C1 segment of cervical spinal cord (tissue), 14 donors: ENCODE measurements at places on chromosomes 4 and X.

DNA sequence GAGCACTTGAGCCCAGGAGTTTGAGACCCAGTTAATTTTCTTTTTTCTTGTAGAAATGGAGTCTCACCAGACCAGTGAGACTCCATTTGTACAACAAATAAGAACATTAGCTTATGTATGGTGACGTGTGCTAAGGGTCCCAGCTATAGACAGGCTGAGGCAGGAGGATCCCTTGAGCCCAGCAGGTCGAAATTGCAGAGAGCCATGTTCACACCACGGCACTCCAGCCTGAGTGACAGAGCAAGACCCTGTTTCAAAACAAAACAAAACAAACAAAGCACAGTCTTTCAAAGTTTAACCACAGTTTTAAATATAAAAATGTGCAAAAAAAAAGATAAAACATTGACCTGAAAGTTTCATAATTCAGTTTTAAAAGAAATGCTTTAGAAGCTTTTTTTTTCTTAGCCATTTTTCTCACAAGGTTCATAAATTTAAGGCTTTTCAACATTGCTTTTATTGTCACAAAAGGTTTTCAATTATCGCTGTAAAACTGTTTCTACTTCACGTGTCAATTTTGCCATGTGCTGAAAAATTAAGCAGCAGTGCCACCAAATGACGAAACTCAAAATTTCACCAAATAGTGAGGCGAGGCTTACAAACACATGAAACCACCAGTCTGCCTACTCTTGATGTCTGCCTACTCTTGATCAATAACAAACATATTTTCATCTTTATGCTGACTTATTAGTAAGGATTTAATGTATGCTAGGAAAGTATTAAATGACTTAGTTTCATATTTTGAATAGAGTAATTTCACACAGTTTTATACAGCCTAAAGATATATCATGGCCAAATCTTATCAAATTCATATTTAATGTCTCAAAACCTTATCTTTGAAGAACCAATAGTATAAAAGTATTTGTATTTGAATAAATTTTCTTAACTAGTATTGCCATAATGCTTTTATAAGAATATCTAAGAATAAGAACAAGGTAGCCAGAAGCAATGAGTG, 126.3 kb downstream of the NEK1 start:
- DNase-seq = no peak

GRCh38 chr4:4202510-4202909, 24.2 kb downstream of the OTOP1 start:
- no peak for DNase-seq

- DNase-seq = no peak
Observed at GRCh38 chrX:143869018-143869417, 14.9 kb upstream of the UBE2NL start.

- DNase-seq = no peak
Observed at GRCh38 chr4:16598597-16599206, 299.7 kb downstream of the LDB2 start.

GRCh38 chrX:46670316-46670715, 88.6 kb downstream of the SLC9A7 start:
- DNase-seq = no peak

GRCh38 chrX:22737541-22737940, 262.2 kb upstream of the DDX53 start:
- no peak for DNase-seq

- no peak for DNase-seq
Observed at GRCh38 chrX:67544281-67545035, 637 bp downstream of the AR start.

- no peak for DNase-seq
Observed at GRCh38 chr4:153651587-153651986, 32.5 kb upstream of the TLR2 start.

- DNase-seq = no peak
Observed at GRCh38 chr4:141389649-141390048, 169.0 kb downstream of the ZNF330 start.

DNA sequence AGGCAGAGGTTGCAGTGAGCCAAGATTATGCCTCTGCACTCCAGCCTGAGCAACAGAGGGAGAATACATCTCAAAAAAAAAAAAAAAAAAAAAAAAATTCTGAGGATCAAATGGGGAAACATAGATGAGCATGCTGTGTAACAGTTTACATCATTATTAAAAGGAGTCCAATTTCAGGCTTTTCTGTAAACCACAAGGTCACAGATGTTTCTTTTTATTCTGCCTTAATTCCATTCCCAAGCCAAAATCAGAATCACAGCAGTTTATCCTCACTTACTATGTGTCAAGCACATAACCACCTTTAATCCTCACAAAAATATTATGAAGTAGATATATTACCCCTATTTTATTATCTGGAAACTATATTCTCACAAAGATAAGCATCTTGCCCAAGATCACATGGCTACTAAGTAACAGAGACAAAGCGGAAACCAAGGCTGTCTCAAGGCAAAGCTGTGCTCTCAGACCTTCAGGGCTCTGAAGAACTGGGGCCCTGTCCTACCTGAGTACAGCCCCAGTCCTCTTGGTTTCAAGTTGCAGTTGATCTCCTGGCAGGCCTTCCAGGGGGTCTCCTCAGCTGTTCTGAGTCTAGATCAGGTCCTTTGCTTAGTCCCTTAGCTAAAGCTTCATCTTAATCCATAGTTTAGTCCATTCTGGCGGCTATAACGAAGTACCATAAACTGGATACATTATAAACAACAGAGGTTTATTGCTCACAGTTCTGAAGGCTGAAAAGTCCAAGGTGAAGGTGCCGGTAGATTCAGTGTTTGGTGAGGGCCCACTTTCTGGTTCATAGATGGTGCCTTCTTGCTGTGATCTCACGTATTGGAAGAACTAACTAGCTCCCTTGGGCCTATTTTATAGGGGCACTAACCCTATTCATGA, 141.3 kb downstream of the PALLD start:
- no peak for DNase-seq

DNA sequence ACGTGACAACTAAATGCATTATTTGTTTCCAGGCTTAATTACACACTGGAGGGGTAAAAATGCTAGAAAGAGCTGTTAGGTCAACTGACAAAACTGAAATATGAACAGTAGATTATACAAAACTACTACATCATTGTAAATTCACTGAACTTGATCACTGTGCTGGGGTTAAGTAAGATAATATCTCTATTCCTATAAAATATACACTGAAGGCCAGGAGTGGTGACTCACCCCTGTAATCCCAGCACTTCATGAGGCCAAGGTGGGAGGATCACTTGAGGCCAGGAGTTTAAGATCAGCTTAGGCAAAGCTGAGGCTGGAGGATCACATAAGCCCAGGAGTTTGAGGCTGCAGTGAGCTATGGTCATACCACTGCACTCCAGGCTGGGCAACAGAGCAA, 31.8 kb upstream of the NKX6-1 start:
- no peak for DNase-seq

- no peak for DNase-seq
Observed at GRCh38 chr4:164442180-164442579, 311.8 kb upstream of the SMIM31 start.

- no peak for DNase-seq
Observed at GRCh38 chr4:110075083-110075738, 123.2 kb downstream of the ELOVL6 start.

GRCh38 chrX:48983896-48984295, 12.3 kb upstream of the KCND1 start:
- no peak for DNase-seq

- no peak for DNase-seq
Observed at GRCh38 chr4:146975527-146975926, 29.9 kb upstream of the TTC29 start.

DNA sequence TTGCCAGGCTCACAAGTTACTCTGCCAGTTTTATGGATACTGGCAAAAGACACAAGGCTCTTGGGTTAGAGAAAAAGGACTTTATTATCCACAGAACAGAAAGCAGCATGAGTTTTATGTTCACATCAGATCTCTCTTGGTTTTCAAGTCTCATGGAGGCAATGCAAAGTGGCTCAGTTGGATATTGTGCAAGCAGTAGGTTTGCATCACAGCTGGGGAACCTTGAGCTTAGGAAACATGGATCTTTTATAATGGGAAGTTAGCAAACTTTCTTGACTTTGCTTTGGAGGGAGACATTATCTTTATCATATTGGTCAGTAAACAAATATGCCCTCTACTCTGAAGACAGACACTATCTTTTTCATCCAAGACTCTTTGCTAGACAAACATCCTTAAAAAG, 109.2 kb upstream of the GRPR start:
- no peak for DNase-seq

DNA sequence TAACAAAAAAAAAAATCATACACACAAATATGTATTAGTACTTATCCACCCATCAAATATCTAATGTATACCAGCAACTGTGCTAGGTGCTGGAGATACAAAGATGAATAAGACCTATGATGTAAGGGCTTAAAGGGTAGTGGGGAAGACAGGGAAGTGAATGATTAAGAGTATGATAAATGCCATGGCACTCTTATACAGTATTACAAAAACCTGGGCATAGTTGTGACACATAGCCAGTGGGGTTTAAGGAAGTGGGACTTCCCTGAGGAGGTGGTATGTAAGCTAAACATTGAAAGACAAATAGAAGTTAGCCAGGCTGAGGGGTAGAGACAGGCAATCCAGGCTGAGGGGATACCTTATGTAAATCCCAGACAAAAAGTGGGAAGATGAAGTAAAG, 23.5 kb downstream of the CHM start:
- no peak for DNase-seq

GRCh38 chr4:149738156-149738555, 77.5 kb downstream of the IQCM start:
- DNase-seq = no peak

GRCh38 chrX:14899607-14900006, 26.4 kb downstream of the MOSPD2 start:
- DNase-seq = no peak

DNA sequence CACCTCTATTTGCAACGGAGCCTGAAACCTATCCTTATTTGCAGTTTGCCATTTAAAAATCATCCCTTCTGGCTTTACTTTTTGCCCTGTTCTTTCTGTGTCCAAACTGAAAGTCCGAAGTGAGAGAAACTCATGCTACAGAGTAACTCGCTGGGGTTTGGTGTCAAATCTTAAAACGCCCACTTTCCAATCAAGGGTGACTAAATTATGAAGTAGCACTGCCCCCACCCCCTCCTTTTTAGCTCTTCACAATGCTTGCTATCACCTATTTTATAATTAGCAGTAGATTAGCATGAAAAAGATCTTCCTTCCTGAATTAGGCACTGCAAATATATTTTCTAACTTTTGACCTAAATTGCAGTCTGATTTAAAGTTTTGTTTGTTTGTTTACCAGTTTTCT, 52.5 kb downstream of the VGLL1 start:
- no peak for DNase-seq

DNA sequence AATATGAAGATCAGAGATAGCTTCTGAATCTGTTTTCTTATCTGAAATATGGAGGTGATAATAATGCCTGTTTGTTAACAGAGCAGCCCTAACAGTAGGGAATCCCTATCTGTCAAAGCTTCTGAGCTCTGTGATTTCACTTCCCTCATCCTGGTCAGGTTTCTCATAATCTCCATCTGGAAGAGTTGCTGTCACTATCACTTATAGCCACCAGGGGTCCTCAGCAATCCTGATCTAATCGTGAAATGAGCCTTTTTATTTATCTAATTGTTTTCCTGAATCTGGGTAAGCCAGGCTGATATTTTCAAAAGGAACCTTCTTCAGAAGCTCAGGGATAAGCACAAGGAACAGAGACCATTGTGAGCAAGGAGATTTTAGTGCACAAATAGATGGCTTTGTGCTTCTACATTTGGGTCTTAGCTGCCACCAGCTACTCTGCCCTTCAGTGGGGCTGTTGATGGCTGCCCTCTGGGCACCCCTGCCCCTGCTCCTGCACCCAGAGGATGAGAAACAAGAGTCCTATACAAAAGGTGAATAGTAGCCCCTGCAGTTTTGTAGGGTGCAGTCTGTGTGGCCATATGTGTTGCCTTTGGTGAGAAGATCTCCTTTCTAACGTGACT, 196.4 kb upstream of the RADX start:
- DNase-seq = no peak

- no peak for DNase-seq
Observed at GRCh38 chr4:26173619-26174018, 147.2 kb upstream of the RBPJ start.

DNA sequence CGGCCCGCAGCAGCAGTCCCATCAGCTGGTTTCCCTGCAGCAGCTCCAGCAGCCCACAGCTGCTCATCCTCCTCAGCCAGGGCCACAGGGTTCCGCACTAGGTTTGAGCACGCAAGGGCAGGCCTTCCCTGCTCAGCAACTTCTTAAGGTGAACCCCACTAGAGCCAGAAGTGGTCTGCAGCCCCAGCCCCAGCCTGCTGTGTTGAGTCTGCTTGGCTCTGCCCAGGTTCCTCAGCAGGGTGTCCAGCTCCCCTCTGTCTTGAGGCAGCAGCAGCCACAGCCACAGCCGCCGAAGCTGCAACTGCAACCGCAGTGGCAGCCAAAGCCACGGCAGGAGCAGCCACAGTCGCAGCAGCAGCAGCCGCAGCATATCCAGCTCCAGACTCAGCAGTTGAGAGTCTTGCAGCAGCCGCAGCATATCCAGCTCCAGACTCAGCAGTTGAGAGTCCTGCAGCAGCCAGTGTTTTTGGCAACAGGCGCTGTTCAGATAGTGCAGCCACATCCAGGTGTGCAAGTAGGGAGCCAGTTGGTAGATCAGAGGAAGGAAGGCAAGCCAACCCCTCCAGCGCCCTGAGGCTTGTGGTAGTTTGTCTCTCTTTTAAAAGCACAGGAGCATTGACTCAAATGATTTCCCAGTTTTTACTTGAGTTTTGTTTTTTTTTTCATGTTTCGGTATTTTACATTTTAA, 4.6 kb downstream of the SUPT20HL1 start:
- DNase-seq = no peak
